ENCODE measurements at places on chromosomes 7 and 10.

DNA sequence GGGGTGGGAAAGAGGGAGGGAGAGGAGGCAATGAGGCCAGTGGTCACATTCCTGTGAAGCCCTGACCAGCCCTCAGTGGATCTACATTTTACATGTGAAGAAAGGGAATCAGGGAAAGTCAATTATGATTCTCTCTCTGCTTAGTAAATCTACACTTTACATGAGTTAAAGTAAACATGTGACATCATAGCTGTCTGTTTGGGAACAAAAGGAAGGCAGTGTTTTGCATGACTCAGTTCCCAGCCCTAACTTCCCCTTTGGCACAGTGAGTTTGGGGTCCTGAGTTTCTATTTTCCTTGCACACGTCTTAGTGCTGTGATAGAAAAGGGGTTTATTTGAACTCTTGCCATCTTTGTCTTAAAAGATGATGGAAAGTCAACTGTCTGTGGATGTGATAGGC is 615.1 kb downstream of the SDK1 start:
- DNase-seq, result no peak

GRCh38 chr7:35405461-35405860 is 151.6 kb upstream of the TBX20 start:
- no peak for DNase-seq

DNA sequence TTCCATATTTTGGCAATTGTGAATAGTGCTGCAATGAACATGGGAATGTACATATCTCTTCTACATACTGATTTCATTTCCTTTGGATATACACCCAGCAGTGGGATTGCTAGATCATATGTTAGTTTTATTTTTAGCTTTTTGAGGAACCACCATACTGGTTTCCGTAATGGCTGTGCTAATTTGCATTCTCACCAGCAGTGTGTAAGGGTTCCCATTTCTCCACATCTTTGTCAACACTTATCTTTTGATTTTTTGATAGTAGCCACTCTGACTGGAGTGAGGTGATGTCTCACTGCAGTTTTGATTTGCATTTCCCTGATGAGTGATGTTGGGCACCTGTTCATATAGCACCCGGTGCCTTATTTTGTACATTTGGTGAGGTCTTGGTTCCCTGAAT is 519.6 kb downstream of the REEP3 start:
- no peak for DNase-seq

- DNase-seq, result no peak
Observed at GRCh38 chr7:78222001-78222751, 423.6 kb downstream of the PHTF2 start.

DNA sequence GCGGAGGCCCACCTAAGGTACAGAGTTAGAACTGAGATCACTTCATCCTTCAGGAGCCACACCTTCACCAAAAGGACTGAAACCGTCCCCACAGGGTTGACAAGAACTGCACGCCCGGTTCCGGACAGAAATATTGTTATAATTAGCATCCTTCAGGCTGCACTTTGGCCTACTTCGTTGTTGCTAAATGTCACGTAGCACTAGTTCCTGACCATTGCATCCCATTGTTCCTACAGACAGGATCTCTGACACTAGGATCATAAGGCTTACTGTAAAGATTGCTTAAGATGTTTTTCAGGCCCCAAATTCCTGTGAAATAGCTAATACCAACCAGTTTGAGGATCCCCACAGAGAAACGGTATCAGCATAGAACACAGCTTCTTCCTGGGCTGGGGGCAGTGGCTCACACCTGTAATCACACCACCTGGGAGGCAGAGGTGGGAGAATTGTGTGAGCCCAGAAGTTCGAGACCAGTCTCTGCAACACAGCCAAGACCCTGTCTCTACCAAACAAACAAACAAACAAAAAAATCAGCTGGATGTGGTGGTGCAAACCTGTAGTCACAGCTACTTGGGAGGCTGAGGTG is 18.3 kb upstream of the EIF4H start:
- DNase-seq, result no peak

- no peak for DNase-seq
Observed at GRCh38 chr10:86729677-86730076, 26.7 kb upstream of the BMPR1A start.

DNA sequence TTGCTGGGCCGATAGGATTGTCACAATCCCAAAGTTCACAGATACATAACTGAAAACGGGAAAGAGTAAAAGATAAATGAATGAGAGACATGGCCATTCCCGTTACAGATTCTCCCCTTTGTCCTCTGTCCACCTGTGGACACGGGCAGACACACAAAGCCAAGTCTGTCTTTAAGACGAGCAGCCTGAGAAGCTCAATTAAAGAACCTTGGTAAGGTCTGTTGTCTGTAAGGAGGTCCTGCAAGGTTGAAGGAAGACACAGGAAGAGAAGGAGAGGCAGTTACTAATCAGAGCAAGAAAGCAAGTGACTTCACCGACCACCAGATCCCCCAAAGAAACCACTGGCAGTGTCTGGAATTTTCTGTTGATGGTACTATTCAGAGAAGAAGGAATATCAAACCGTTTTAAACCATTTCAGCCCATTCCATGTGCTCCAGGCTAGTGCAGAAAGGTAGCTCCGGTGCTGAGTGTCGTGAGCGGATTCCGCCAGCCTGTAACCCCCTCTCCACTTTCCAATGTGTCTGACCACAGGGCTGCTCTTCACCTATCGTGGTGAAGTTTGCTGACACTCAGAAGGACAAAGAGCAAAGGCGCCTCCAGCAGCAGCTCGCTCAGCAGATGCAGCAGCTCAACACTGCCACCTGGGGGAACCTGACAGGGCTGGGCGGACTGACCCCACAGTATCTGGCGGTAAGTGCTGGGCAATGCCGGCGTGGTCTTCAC is 252.6 kb downstream of the CELF2 start:
- peak; percentile 7 for DNase-seq

- no peak for DNase-seq
Observed at GRCh38 chr7:120005720-120006119, 267.3 kb upstream of the KCND2 start.

- DNase-seq, result no peak
Observed at GRCh38 chr10:28429573-28430216, 103.2 kb upstream of the WAC start.

GRCh38 chr7:101882595-101883564 is 65.5 kb downstream of the CUX1 start:
- peak; percentile 98 for DNase-seq

GRCh38 chr10:6030940-6031339 is 31.2 kb downstream of the IL2RA start:
- DNase-seq, result no peak

GRCh38 chr10:127041552-127041951 is 136.3 kb downstream of the DOCK1 start:
- no peak for DNase-seq

DNA sequence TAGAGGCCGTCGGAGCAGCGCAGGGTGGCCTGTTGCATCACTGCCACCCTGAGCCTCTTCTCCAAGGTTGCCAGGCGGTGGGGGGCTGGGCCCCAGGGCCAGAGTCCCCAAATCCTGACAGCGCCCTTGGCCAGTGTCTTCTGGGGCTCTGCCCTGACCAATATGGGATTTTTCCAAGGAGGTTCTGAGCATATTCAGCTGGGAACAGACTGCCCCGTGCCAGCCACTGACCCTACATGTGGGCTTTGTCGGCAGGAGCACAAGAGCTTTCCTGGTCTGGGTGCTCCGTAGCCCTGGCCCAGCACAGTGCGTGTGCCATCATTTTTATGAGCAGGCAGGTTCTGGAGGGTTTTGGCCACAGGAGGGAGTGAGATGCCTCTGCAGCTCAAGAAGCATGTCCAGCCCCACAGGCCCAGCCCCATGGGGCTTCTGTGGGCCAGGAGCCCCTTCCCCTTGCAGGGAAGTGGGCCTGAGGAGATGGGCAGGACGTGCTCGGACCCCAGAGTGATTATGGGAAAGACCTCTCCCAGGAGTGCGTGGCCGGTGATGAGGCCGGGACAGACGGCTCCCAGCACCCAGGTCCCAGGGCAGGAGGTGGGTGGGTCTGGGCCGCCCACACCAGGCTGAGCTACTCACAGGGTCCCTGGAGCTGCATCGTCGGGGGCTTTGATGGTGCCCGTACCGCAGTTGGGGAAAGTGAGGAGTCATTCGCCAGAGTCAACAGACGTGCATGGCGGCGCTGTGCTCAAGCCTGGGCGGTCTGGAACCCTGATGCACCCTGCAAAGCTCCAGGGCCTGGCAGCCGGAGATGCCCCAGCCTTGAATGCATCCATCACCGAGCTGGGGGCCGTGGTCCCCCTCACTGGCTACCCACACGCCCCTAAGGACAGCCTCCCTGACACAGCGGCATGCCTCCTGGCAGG is 66.6 kb downstream of the PWWP2B start:
- DNase-seq, result no peak

- no peak for DNase-seq
Observed at GRCh38 chr7:45451342-45452035, 122.7 kb upstream of the ADCY1 start.

DNA sequence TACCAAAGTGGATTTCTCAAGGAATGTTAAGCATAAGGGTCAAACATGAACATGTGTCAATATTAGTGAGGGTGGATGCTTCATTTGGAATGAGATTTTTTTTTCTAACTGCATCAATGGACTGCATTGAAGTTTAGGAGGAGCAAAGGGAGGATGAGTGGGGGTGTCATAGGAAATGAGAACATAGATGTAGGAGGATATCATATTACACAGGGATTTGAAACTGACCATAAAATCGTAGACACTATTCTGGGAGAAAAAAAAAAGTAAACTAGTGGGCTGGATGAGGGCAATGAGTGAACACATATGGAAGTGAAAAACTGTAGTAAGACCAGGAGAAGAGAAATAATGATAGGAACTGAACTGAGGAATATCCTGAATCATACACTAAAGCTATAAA is 109.4 kb downstream of the SEMA3A start:
- DNase-seq, result no peak

DNA sequence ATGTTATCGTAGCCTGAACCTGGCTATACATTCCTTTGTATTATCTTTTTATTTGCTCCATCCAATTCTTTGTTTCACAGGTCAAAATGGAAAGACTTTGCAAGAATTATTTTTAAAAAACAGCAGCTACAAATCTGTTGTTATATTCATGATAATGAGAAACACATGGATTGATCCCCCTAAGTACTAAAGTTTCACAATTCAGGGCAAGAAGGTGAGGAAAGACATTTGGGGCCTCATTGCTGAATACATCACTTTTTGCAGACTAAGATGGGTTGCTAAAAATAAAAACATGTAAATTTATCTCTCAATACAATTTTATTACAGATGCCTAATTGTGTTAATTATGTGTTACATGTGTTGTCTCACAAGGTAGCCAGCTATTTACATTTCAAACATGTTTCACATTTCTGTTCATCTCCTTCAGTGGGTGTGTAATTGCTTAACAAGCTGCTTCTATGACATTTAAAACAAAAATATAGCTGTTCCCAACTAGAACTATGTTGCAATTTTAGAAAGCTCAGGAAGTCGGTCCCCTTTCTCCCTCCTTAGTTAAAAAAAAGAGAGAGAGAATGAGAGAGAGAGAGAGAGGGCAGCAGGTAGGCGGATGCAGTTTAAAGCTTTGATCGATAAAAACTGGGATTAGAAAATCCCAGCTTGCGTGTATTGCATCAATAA is 606.3 kb upstream of the FZD8 start:
- DNase-seq, result no peak

DNA sequence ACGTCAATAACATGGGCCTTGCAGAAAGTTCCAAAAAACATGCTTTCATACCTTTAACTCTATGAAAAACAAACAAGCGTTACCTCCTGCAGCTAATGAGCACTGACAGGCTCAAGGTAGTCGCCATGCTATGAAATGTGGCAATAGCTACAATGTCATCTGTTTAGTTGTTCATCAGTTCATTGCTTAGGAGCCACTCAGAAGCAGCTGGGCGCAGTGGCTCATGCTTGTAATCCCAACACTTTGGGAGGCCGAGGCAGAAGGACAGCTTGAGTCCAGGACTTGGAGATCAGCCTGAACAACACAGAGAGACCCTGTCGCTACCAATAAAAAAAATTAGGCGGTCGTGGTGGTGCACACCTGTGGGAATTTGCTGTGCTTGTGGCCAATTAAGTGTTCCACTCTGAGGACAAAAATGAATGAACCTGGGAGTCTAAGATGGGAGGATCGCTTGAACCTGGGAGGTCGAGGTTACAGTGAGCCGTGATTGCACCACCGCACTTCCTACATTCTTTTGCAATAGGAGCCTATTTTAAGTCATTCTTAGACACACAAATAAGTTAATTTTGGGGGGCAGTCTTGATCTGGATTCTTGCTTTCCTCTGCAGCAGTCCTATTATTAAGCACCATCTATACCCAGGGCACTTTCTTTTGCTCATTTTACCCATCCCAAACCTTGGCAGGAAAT is 276.2 kb upstream of the KLF14 start:
- DNase-seq, result no peak

DNA sequence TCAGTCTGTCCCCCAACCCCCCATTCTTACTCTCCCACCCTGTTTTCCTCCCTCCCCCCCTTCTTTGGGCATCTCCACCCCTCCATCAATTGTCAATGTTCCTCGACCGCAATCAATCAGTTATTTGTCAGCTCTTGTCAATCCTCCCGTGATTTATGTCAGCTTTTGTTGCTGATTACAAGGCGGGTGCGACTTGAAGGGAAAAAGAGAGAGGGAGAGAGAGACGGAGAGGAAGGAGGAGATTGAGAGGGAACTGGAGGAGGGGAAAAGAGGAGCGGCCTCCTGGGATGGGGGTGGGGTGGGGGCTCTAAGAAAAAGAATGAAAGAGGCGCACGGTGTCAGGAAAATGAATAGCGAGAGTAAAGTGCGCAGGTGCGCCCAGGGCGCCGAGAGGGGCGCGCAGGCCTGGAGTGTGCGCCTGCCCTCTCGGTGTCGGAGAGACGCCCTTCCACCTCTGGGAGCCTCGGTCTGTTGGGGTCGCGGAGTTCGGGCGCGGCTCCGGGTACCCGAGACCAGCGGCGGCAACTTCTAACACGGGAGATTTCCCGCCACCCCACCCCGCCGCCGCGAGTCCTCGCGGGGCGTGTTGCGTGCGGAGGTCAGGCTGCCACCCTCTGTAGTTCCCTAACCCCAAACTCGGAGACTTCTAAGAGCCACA is 1.1 kb upstream of the ZNF503 start:
- peak; percentile 80 for DNase-seq

GRCh38 chr7:67842571-67842970 is 845.9 kb downstream of the TYW1 start:
- DNase-seq, result no peak

- DNase-seq, result no peak
Observed at GRCh38 chr7:8988267-8988666, 554.9 kb downstream of the NXPH1 start.

DNA sequence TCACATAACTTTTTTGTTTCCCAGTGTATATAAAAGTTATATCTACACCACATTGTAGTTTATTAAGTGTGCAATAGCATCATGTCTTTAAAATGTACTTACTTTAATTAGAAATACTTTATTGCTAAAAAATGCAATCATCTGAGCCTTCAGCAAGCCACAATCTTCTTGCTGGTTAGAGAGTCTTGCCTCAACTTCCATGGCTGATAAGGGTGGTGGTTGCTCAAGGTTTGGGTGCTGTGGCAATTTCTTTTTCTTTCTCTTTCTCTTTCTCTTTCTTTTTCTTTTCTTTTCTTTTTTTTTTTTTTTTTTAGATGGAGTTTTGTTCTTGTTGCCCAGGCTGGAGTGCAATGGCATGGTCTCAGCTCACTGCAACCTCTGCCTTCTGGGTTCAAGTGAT is 360.0 kb downstream of the MAGI2 start:
- DNase-seq, result no peak

- no peak for DNase-seq
Observed at GRCh38 chr10:116070743-116071320, 202.2 kb downstream of the GFRA1 start.

All from epithelial cell of proximal tubule (primary cell).